ENCODE measurements at places on chromosomes 7 and 10. TPM values are rescaled to one million over a fixed set of nuclear protein-coding genes. Genes with fewer than 3 reads are reported as not detected.

ABCA13 gene
- total RNA-seq: under 0.01 TPM

OPN1SW gene
- total RNA-seq: not detected

SLC39A12 gene
- total RNA-seq: not detected

GRCh38 chr7:44595934-44596635, 10.3 kb upstream of the OGDH start:
- no peak for DNase-seq

ABCB8 gene
- 34.0 TPM for total RNA-seq

DNA sequence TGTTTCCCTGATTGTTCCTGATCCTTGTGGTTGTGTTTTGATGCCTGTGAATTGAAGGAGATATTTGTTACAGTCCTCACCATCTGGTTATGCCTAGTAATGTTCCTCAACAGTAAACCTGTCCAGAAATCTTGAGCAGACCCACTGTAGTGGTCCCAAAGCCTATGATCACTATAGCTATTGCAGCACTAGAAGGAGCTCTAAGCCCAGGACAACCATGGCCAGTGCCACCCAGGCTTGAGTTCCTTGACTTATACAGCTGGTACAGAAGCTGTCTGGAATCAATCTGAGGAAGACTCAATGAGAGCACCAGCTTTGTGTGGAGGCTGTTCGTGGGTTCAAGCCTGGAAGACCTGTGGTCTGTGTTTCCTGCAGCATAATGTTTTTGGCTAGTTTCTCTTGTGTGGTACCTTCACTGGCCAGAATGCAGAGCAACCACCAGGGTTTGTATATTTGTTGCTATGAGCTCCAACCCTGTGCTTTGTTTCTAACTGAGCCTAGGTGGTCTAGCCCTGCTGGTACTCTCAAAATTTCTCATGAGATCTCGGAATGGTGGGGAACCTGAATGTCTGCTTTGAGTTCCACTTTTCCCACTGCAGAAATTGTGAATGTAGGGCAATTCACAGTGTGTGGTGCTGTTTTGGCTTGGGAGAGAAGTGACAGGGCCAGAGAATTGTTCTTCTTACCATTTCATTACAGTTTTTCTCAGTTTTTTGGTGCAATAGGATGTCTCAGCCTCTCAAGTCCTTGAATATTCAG, 355.2 kb downstream of the SUGCT start:
- DNase-seq: peak; percentile 85

- no peak for DNase-seq
These were observed 12.9 kb upstream of the HOXA13 start for GRCh38 chr7:27212497-27213432.

CAMK2B gene
- 2.2 TPM for total RNA-seq

NKX1-2 gene
- total RNA-seq: 0.06 TPM

GRCh38 chr7:29384277-29384676, 179.4 kb upstream of the PRR15 start:
- DNase-seq: no peak

GIMAP6 gene
- not detected for total RNA-seq

DNA sequence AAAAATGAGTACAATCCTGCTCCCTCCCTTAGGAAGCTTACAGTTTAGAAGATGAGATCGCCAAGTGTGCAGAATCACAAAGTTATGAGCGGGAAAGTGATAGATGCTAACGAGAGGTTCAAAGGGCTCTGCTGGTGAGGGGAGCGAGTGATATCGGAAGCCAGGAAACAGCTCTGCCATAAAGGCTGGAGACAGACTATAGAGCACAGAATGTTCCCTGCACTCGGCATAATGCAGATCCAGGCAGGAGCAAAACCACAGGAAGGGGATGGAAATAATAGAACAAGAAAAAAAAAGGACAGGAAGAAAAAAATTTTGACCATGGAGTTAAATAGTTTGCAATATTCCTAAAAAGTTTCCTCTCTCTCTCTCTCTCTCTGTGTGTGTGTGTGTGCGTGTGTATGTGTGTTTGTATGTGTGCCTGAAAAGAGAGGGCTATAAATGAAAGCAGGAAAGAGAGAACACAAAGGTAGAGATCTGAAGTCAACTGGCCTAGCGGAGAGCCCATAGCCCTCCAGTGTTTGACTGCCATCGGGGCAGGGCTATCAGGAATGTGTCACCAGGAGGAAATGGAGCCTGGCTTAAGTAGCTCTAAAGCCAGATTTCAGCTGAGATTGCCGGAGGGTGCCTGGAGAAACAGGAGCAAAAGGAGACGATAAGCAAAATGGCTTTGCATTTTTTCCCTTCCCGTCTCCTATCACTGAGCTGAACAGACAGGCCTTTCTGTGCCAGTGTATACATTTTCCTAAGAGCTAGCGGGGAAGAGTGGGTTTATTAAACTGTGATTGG, 175.8 kb upstream of the LYZL1 start:
- DNase-seq: no peak

- no peak for DNase-seq
These were observed 15.6 kb downstream of the DPYSL4 start for GRCh38 chr10:132202070-132202970.

DNA sequence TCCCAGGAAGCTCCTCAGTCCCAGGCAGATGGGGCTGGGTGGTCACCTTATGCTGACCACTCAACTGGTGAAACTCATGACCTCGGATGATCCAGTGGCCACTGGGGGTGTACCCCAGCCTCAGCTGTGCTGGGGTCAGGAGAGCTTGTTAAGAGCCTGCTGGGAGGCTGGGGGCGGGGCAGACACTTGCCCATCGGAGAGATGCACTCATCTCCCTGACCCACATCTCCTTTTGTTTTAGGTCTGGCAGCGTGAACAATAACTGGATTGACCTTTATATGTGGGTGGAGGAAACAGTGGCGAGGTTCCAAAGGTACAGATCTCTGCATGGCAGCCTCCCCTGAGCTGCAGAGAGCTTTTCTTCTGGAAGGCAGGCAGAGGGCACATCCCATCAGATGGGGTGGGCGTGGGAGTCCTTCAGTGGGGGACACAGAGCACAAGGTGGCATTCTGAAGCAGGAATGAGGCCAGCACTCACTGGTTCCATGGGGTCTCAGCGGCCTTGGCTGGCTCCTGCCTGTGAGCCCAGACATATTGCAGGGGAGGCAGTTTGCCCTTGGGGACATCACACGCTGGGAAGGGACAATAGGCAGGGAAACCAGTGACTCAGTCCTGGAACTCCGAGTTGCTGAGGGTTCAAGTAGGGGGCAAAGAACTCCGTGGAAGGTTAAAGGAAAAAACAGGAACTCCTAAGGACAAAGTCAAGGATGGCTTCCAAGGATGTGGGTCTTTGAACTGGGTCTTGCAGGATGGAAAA, 5.2 kb downstream of the ANTXRL start:
- no peak for DNase-seq

GRCh38 chr10:63120554-63120953, 12.6 kb upstream of the NRBF2 start:
- no peak for DNase-seq

CPVL gene
- not detected for total RNA-seq

GRCh38 chr7:112781558-112781957, 8.6 kb downstream of the TMEM168 start:
- no peak for DNase-seq

APBB1IP gene
- total RNA-seq: not detected

GRCh38 chr10:110717781-110718589, 73.8 kb downstream of the RBM20 start:
- DNase-seq: no peak

PSD gene
- 3.1 TPM for total RNA-seq

DNA sequence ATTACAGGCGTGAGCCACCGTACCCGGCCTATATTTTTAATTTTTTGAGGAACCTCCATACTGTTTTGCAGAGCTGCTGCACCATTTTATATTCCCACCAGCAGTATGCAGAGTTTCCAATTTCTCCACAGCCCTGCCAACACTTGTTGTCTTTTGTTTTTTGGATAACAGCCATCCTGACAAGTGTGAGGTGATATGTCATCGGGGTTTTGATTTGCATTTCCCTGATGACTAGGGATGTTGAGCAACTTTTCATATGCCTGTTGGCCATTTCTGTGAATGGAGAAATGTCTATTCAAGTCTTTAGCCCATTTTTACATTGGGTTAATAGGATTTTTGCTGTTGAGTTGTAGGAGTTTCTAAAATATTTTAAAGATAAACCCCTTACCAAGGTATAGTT, 22.2 kb downstream of the ENTPD7 start:
- DNase-seq: no peak

LRRC18 gene
- not detected for total RNA-seq

GRCh38 chr7:123067814-123068213, 72.3 kb upstream of the TAS2R16 start:
- no peak for DNase-seq

- DNase-seq: peak; percentile 28
These were observed 204.0 kb downstream of the FZD1 start for GRCh38 chr7:91468256-91468655.

CC2D2B gene
- total RNA-seq: not detected

DNA sequence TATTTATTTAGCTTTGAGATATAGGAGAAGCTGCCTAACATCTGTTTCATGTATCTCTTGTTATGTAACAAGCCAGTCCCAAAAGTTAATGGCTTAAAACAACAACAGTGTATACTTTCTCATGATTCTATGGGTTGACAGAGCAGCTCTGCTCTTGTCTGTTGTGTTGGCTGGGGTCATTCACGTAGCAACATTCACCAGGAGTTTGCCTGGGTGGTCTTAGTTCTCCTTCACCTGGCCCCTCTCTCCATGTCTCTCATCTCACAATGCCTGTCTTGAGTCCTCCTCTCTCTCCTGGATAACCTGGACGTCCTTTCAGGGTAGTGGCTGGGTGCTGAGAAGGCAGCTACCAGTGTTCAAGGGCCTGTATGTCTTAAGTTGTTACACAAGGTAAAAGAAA, 27.5 kb downstream of the INPP5F start:
- no peak for DNase-seq

GRCh38 chr7:8906396-8907075, 473.1 kb downstream of the NXPH1 start:
- DNase-seq: no peak

DNA sequence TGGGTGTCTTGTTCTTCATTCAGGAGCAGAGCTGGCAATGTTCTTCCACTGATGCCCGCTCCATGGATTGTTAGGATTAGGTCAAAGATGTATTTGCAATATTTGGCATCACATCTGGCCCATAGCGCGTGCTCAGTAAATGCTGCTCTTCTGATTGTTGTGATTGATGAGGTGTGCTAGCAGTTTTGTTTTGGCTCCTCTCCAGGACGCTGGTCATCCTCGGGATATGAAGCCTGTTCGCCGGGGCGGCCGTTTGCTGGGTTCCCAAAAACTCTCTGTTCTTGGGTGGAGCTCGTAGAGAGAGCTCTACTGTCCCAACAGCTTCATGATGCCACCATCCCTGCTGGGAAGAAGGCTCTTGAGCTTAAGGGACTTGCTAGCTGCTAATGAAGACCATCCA, 96.9 kb downstream of the XRCC2 start:
- no peak for DNase-seq

DNA sequence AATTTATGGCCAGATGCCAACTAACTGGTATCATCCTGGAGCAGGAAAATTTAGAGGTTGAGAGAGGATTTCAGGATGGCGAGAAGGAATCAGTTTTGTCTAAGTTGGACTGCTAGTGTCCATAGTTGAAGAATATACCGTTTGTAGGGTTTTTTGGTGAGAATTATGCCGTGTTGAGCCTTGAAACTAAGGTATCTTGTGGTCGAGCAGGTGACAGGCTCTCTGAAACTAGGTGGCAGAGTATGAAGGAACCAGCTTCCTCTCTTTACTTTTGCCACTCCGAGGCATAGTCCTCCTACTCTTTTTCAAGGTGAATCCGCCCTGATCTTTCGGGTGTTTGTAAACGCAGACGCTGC, 9.7 kb downstream of the MDFIC start:
- no peak for DNase-seq

DNA sequence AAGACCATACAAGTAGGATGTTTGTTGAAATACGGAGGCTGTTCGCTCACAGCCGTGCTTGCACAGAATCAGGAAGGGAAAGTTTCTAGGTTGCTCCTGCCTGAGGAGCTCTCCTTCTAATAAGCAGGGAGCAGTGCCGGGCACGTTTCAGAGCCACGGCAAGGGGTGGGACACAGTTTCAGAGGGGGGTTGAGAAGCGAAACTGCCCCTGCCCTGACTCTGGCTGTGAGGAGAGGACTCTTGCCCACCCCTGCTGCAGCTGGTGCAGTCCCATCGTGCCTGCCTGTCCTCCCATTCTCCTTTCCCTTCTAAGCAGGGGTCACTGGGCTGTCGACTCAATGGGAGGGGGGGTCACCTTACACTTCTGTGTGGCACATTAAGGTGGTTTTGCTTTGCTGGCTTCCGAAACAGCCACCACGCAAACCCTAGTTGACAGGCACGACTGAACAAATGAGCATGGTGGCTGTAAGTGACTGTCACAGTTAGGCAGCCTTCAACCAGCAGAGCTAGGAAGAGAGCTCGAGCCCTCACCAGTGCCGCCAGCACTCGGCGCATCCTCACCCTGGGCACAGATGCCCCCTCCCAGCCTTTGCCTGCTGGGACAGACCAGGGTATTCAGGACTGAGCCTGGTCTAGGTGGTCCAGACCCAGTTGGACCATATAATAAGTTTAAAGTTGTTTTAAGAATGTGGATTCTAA, 37.5 kb downstream of the ZNF467 start:
- no peak for DNase-seq

FRAT2 gene
- total RNA-seq: 41.2 TPM

DNA sequence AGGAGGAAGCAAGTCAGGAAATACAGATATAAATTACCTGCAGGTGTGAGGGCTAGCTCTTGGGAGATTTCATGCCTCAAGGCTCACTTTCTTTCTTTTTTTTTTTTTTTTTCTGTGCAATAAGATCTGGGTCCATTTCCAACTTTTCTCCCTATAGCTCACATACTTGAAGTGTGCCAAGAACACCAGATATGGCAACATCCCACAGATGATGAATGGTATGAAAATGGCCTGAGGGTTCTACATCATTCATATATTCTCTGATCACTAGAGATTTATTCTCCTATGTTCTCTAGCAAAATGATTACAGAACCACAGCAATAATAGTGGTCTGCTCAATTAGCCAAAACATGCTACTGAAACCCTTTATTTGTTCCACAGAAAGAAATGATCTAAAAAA, 117.2 kb downstream of the LRRTM3 start:
- no peak for DNase-seq

TNS3 gene
- total RNA-seq: 37.3 TPM

VWC2 gene
- not detected for total RNA-seq

CYTH3 gene
- total RNA-seq: 12.6 TPM

GPR146 gene
- not detected for total RNA-seq

GRCh38 chr10:104766341-104766740, 125.3 kb downstream of the SORCS3 start:
- DNase-seq: no peak
